Stimulated activated CD8-positive, alpha-beta memory T cell treated with anti-CD3 and anti-CD28 coated beads, Interleukin-4, amount 100 ng/mL, for 48 hours (primary cell): ENCODE measurements at places on chromosomes 1 and 21.

- no peak for DNase-seq
Observed at GRCh38 chr21:31530897-31531705, 128.4 kb upstream of the SOD1 start.

DNA sequence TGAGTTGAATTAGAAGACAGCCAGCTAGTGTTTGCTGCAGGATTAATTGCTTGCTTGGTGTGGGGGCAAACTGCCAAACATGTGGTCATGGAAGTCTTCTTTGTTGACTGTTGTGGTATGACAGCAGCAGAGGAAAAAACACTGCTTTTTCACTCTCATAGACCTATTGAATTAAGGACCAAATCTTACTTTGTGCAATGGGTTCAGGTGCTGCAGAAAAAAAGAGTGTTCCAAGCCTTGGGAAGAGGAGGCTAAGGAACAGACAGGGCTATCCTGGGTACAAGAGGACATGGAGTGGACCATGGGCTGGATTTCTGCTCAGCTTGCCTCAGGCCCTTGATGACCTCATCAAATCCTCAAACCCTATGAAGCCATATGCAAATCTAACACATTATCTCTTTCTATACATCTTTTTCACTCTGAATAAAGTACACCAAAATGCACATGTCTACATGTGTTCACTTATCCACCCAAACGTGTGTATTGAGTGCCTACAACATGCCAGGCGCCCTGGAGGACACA lies 61.5 kb downstream of the SIPA1L2 start:
- no peak for DNase-seq

GRCh38 chr1:54487571-54488050 lies 60.4 kb upstream of the ACOT11 start:
- no peak for DNase-seq

- no peak for DNase-seq
Observed at GRCh38 chr1:58786184-58786926, 2.5 kb upstream of the JUN start.

- DNase-seq, result no peak
Observed at GRCh38 chr1:154987326-154987725, 4.2 kb downstream of the FLAD1 start.
